ENCODE measurements at places on chromosomes 4 and X.

DNA sequence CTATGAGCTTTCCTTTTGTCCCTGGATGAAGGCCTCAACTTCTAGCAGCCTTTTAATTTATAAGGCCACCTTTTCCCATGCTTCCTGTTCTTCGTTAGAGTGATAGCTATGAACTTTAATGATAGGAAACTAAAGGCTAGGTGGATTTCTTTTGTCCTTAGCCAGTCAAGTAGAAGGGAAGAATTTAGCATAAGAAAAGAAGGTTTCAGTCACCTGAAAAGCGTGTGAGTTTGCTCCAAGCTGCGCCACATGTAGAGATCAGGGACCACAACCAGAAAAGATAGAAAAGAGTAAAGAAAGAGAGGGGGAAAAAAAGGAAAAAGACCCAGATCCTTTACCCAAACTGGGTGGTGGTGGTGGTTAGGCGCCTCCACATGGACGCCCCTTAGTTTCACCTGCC lies 28.6 kb downstream of the LUZP4 start:
- no peak for DNase-seq

DNA sequence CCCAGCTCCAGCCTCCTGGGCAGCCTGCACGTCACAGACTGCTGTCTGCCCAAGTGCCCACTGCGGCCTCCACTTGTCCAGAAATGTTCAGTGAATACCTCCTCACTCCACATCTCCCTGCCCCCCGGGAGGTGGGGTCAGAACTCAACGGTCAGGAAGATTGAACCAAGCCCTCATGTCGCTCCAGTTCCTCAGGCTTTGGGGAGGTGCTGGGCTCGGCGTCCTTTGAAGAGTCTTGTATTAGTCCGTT lies 82.4 kb upstream of the LRPAP1 start:
- DNase-seq, result no peak

- peak; percentile 41 for DNase-seq
Observed at GRCh38 chrX:10648614-10649013, 28.2 kb upstream of the MID1 start.

DNA sequence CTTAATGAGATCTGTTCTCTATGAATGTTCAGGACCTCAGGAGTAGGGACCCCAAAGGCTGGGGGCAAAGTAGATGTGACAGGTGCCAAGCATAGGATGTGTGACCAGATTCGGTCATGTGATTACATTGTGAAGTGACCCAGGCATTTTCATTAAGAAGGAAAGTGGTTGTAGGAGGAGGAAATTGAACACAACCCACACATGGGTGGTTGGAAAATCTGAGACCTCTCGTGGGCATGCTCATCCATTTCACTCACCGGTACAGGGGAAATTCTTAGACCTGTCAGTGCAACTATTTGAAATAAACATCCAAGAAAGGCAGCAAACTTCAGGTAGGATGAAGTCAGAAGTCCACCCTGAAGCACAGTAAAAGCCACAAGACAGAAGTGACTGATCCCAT lies 43.5 kb upstream of the CD99 start:
- DNase-seq, result no peak

- DNase-seq, result no peak
Observed at GRCh38 chr4:57437649-57438048, 327.5 kb upstream of the IGFBP7 start.

GRCh38 chrX:16202943-16203342 lies 35.7 kb downstream of the MAGEB17 start:
- DNase-seq, result no peak

DNA sequence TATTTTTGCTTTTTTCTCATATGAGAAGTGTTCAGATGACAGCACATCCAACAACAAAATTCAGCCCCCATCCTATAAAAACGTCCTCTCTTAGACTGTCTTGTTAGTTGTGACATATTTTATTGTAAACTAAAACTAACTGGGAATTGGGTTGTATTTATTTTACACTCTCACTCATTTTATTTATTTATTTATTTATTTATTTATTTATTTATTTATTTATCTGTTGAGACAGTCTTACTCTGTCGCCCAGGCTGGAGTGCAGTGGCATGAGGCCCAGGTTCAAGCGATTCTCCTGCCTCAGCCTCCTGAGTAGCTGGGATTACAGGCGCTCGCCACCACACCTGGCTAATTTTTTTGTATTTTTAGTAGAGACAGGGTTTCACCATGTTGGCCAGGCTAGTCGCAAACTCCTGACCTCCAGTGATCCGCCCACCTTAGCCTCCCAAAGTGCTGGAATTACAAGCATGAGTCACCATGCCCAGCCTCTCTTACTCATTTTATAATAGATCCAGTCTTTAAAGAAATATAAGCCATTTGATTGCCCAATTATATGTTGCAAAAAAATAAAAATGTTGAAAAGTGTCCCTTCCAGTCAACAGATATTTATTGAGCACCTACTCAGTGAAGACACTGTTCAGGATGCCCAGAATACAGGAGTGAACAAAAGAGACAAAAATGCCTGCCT lies 44.6 kb downstream of the PALLD start:
- no peak for DNase-seq

- no peak for DNase-seq
Observed at GRCh38 chr4:124535003-124535402, 177.5 kb downstream of the ANKRD50 start.

DNA sequence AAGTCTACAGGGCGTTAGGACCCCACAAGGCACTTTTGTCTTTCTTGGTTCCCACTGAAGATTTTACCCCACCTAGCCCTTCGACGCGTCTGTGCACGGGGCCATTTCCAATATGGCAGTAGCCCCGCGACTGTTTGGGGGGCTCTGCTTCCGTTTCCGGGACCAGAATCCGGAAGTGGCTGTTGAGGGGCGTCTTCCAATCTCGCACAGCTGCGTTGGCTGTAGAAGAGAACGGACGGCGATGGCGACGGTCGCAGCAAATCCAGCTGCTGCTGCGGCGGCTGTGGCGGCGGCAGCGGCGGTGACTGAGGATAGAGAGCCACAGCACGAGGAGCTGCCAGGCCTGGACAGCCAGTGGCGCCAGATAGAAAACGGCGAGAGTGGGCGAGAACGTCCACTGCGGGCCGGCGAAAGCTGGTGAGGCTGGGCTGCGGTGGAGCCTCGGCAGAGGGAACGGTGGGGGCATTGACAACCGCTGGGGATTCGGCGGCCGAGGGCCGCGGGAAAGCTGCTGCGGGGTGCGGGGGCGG lies at the start of gene USP11:
Gene USP11 (plus strand): TSS at position 207 of the 530 bp plus-strand sequence. CDS start 35 bp downstream, at position 242.
- no peak for DNase-seq

GRCh38 chr4:108166441-108167315 lies 2.1 kb downstream of the LEF1 start:
- no peak for DNase-seq

DNA sequence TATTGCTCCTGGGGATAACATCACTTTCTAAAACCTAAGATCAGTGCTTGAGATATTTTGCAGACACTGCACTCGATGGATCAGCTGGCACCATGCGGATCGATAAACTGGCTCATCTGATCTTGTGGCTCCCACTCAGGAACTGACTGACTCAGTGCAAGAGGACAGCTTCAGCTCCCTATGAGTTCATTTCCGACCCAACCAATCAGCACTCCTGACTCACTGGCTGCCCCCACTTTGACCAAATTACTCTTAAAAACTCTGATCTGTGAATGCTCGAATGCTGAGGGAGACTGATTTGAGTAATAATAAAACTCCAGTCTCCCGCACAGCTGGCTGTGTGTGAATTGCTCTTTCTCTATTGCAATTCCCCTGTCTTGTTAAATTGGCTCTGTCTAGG lies 110.1 kb downstream of the ANAPC4 start:
- DNase-seq, result no peak

DNA sequence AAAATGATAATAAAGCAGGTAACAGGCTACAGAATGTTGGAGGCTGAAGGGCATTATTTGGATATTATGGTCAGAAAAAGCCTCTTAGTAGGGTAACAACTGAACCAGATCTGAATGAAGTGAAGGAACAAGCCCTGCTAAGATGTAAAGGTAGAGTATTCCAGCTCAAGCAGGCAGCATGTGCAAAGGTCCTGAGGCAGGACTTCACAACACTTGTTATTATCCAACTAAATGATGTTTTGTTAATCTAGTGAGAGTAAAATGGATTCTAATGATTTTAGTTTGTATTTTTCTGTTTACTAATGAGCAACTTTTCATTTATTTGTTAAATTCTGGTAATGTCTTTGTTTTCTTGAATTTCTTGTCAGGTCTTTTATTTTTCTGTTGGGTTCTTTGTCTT lies 35.7 kb downstream of the RAB33B start:
- no peak for DNase-seq

GRCh38 chr4:47525154-47525819 lies 40.2 kb downstream of the ATP10D start:
- DNase-seq, result peak; percentile 61

GRCh38 chr4:54209617-54210016 lies 19.5 kb upstream of the PDGFRA start:
- DNase-seq, result no peak

DNA sequence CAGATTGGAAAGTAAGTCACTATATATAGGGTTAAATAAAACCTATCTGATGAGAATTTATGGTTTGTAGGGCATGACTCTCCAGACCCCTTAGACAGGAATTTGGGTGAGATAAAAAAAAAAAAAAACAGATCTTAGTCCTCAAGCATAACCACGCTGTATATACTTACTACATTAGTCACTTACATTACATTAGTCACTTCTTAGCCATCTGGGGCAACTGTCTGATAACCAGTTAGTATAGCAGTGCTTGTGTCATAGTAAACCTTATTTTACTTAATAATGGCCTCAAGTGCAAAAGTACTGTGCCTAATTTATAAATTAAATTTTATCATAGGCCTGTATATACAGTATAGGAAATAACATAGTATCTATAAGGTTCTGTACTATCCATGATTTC lies 60.2 kb upstream of the RPS6KA6 start:
- no peak for DNase-seq
